ENCODE measurements at places on chromosomes 6 and 20. TPM values are rescaled to one million over a fixed set of nuclear protein-coding genes. Genes with fewer than 3 reads are reported as not detected.

DNA sequence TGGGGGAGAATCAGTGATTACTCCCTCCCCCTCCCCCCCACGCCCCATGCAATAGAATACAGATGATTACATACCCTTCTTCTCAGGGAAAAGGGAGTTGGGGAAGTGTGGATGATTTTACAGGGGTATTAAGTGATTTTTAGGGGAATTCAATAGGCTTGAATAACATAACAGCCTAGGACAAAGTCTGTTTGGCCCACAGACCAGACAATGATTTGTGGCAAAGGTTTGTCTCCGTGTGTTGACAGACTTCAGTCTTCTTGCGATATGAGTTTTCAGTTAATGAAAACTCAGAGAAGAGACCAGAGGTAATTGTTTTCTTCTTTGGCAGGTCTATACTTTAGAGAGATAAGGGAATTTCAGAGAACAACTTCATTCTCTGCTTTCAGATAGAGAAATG, 95.3 kb downstream of the OR2B2 start:
- no peak for DNase-seq

DNA sequence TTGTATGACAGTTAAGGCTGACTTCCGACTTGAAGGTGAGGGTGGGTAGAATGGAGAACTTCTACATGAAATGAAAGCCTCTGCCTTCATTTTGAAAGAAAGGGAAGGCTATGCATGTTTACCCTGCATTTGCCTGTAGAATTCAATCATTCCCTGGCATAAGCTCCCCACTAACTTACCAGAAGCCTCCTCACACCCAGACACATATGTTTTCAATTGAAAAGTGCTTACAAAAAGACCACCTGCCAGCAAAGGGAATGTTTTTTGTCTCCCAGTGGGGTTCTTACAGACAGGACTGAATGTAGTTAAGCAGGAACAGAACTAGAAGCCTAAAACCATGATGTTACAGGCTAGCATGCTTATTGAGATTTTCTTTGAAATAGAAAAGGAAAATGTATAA, 392.1 kb upstream of the HSF2 start:
- DNase-seq: no peak

GRCh38 chr6:53027131-53027718, 32.1 kb upstream of the GSTA4 start:
- DNase-seq: no peak

GRCh38 chr20:16352321-16352720, 220.9 kb downstream of the KIF16B start:
- DNase-seq: no peak

- no peak for DNase-seq
Measured at GRCh38 chr6:100809346-100809745, 71.8 kb downstream of the ASCC3 start.

- no peak for DNase-seq
Measured at GRCh38 chr6:448296-449056, 56.9 kb downstream of the IRF4 start.

ZC2HC1B gene
- not detected for total RNA-seq

SLC22A2 gene
- not detected for total RNA-seq

SALL4 gene
- 0.03 TPM for total RNA-seq

COL21A1 gene
- 20.8 TPM for total RNA-seq

SPATS1 gene
- total RNA-seq: not detected

GPX5 gene
- not detected for total RNA-seq

SUPT3H gene
- total RNA-seq: 3.4 TPM

GMEB2 gene
- 5.5 TPM for total RNA-seq

PLTP gene
- total RNA-seq: 118 TPM

SCUBE3 gene
- total RNA-seq: 9.7 TPM

Measured in Right ventricle myocardium superior (tissue), 1 donor.